Breast epithelium (tissue), 4 donors: ENCODE measurements at places on chromosomes 7 and 10. TPM values are rescaled to one million over a fixed set of nuclear protein-coding genes. Genes with fewer than 3 reads are reported as not detected.
A peak's percentile ranks its signal among the peaks of the same experiment; 100 is the strongest.

- no peak for DNase-seq
These were observed 404.1 kb upstream of the LRGUK start for GRCh38 chr7:133723044-133723443.

DNA sequence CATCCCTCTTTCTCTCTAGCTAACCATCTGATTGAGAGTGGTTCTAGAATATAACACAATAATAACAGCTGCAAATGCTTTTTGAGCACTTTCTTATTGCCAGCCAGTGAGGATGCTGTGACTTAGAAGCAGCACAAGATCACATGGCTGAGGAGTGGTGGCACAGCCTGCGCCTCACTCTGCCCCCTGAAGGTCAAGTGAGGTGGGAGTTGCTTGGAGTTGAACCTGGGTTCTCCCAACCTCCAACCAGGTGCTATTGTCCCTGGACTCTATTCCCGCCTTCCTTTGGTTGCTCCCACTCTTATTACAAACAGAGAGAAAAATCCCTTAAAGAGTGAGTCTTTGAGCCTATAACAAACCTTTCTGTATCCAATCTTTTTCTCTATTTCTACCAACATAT lies 280.3 kb upstream of the PODXL start:
- no peak for DNase-seq

GRCh38 chr7:81075150-81075549 lies 156.3 kb upstream of the SEMA3C start:
- DNase-seq: no peak

GRCh38 chr10:65358565-65358964 lies 1567.3 kb upstream of the LRRTM3 start:
- no peak for DNase-seq

GRCh38 chr10:112631501-112632400 lies 184.7 kb downstream of the VTI1A start:
- DNase-seq: no peak

- no peak for DNase-seq
These were observed 67.3 kb downstream of the NHLRC2 start for GRCh38 chr10:113921561-113922370.

DNA sequence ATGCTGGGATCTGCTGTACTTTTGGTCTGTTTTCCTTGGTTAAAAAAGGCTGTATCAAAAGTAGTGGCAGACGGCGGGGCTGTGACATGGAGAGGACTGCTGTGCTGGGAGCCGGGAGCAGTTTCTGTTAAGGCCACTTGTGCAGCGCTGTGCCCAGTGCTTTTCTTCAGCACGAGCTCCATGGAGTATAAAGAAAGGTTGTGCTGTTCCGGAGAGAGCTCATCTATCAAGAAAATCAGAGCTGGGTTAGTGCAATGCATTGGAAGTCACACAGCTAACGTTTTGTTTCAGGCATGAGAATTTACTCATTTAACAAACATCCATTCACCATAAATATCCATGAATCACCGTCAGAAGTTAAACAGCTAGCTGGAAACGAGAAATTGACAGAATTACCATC lies 62.0 kb downstream of the KIAA1549 start:
- no peak for DNase-seq

DNA sequence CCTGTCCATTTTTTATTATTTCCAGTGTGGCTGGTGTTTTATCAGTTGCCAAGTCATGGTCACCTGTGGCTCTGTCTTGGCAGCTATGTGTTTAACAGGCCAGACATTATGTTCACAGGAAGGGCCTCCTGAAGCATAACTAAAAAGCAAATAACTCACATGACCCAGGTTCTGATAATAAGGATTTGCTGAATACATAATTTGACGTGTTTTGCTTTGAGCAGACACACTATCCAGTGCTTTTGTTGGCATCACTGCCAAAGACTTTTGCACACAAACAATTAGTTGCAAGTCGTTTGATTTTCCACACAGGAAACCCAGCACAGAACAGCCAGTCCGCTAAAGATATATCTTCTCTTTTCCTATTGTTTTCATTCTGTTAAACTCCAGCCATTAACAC lies 173.6 kb downstream of the ARL4A start:
- DNase-seq: no peak

GRCh38 chr7:2309889-2310331 lies 4.3 kb downstream of the SNX8 start:
- peak; percentile 53 for DNase-seq

GRCh38 chr7:54995610-54996363 lies 23.0 kb upstream of the EGFR start:
- no peak for DNase-seq

Gene SUN3
- not detected for total RNA-seq

Gene KEL
- 2.2 TPM for total RNA-seq

Gene ACTL6B
- not detected for total RNA-seq

Gene CELF2
- total RNA-seq: 40.0 TPM
